ENCODE measurements at places on chromosomes 16 and 17.

DNA sequence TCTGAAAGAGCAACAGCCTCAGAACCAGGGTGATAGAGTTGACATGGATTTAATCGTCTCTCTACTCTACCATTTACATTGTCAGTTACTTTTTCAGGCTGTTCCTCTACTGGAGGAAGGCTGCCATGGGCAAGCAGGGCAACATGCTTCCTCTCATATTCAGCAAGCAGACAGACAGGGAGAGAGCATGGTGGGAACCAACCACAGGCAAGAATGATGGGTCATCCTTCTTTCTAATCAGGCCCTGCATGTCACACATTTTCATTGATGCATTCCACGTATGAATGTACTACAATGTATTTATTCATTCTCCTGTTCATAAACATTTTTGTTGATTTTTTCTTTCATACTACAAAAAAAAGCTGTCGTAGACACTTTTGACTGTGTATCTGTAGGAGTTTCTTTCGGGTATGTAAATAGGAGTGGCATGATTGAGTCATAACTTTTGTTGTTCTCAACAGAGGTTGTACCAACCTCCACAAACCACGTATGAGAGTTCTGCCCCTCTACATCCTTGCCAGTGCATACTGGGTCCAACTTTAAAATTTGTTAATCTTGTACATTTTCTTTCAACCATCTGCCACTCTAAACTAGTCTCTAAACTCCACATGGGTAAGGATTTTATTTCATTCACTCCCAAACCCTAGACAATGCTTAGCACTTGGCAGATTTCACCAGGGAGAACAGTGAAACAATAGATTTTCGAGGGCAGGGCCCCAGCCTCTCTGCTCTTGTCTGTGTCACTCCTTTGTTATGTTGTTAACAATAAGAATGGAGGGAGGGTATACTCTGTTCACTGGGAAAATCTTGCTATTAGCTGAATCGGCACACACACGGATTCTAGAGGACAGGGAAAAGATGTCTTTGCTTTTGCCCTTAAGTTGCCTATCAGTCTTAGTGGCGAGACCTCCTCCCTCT is 58.7 kb downstream of the CMC2 start:
- DNase-seq, result no peak

- no peak for DNase-seq
Observed at GRCh38 chr16:69937465-69937951, 13.6 kb upstream of the CLEC18A start.

GRCh38 chr16:62831235-62831850 is 795.1 kb upstream of the CDH8 start:
- no peak for DNase-seq

GRCh38 chr17:29958947-29959657 is 17.7 kb downstream of the EFCAB5 start:
- DNase-seq, result no peak

DNA sequence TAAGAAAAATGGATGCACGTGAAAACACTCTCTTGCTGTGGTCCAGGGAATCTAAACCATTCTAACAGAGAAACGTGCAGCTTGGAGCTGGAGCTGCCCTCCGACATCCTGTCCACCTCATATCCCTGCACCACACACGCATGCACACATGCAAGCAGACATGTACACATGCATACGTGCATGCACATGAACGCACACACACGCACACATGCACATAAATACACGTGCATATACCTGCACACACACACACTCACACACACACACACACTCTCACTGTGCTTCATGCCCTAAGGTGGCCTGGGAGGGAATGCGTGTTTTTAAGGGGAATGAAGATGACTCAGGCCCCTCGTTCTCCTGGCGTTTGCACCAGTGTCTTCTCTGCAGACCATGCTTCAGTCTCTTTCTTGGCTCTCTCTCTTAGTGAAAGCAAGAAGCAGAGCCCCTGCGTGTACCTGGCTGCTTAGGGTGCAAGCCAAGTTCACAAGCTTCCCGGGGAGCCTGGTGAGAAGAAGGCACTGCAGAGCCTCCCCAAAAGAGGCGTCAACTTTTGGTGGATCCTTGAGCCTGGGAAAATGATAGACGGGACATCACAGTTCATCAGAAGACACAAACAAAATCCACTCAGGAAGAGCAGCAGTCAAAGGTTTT is 72.8 kb downstream of the GOSR1 start:
- DNase-seq, result no peak

GRCh38 chr17:12180644-12181261 is 160.1 kb downstream of the MAP2K4 start:
- peak; percentile 48 for DNase-seq

GRCh38 chr16:17557949-17558348 is 87.2 kb upstream of the XYLT1 start:
- DNase-seq, result no peak

- no peak for DNase-seq
Observed at GRCh38 chr17:38893607-38894006, 23.7 kb downstream of the LASP1 start.

- DNase-seq, result peak; percentile 12
Observed at GRCh38 chr17:36849871-36850348, 87.4 kb upstream of the LHX1 start.

DNA sequence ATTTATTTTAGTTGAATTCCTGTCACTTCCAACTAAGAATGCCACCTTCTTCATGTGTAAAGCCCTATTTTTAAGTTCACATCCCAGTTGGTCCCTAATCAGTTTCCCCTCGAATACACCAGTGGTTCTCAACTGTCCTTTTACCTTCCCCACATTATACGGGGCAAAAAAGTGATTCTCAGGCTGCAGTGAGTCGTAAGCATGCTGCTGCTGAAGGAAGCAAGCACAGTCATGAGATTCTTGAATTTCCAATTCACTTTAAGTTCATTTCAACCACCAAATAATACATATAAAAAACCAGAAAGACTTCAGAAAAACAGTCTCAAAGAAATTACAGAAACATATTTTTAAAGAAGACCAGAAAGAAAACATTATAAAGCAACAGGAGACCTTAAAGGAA is 47.9 kb downstream of the UBE2G1 start:
- no peak for DNase-seq

DNA sequence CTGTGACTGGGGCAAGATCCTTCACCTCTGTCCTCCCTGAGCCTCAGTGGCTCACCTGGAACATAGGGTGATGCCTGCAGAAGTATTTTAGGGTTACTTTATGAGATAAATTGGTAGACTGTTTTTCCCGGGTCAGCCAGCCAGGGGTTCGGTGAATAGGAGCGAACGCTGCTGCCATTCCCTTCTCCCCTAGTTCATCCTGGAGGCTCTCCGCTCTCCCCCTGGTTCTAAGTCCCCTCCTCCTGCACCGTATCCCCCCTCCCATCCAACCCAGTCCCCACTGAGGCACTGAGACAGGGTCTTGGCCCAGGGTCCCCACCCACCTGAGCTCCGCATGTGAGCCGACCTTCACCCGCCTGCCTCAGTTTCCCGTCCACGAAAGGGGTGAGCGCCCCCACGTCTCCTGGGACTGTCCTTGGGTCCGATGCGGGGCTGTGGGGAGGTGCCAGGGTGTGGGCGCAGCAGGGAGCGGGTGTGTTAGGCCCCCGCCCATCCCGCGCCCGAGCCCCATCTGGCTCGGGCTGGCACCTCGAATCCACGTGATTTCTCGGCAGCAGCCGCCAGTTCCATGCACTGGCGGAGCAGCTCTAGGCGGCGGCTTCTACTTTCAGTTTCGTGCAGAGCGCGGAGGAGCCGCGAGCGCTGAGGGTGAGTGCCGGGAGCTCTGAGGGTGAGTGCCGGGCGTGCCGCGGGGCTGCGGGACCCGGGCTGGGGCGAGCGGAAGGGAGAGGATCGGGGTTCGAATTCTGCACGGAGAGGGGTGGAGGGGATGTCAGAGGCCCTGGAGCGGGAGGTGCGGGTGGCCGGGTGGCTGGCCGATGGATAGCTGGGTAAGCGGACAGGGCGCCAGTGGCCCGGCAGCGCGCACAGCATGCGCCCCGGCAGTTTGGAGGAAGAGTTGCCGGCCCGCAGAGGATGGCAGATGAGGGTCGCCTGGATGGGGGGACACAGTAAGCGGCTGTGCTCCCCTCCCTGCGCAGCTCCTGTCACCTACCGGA is at the start of gene NLRC5:
NLRC5 (plus strand) TSS at position 610 of the 998 bp plus-strand sequence. CDS start 31,156 bp downstream, outside the sequence.
- DNase-seq, result peak; percentile 58

- DNase-seq, result no peak
Observed at GRCh38 chr16:22324787-22325597, 27.8 kb downstream of the POLR3E start.

GRCh38 chr17:66152756-66153155 is 39.2 kb downstream of the CEP112 start:
- no peak for DNase-seq

- DNase-seq, result no peak
Observed at GRCh38 chr17:28725660-28726225, 290 bp downstream of the TLCD1 start.

DNA sequence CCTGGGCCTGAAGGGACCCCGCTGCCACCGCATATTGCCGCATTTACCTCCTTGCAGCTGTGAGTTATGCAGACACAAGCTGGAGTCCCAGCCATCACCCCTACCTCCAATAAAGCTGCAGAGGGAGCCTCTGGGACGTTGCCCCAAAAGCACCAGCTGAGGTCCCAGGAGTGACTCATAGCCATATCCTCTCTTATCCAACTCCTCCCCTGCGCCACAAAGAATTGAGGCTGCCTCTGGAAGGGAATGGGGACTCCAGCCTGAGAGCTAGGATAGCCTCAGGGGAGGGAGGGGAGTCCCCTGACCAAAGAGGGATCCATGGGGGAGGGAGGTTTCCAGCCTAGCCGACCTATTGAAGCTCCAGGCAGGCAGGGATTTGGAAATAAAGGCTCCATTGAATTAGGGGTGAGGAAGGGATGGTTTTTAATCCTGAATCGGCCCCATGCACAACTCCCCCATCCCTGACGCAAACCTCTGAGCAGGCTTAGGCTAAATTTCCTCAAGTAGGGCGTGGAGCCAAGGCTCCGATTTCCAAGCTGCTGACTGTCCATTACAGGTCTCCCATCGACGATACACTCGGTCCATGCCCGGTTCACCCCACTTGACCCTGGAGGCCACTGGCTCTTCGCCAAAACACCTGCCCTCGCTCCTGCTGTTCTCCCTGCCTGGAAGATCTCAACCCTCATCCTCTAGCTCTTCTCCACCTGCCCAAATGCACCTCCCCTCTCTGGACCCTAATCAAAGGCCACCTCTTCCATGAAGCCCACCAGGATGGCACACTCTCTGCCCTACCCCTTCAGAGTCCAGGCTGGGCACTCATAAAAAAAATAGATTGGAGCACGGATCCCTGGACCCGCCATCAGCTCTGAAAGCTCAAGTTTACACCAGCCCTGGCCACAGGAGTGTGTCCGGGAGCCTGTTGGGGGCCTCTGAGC is 27.5 kb downstream of the PIMREG start:
- DNase-seq, result peak; percentile 16

DNA sequence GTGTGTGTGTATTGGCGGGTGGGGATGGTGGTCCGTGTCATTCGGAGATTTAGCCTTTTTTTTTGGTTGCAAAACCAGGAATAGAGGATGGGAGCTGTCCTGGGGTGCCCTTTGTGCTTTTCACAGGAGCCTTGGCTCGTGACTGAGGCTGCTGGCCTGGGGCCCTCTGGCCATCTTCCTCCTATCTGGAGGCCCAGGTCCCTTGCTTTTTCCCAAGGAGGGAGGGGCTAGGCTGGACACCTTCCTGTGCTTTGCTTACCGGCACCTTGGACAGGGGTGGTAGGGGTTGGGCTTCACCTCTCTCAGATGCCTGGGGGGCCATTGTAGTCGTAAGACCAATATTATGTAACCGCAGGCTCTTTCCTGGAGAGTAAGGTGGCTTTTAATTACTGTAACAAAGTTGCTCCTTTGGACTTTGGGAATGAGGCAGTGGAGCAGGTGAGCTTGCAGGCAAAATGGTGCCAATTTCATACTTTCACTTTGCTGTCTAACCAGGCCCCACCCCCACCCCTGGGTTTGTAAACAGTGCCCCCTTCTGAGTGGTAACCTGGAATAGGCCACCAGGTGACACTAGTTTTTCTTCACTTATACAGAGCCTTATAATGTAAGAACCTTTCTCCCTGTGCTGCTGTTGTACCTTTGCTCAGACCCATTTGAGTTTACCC is 1.2 kb downstream of the DYNLL2 start:
- DNase-seq, result no peak

- DNase-seq, result peak; percentile 90
Observed at GRCh38 chr16:31472709-31473203, 804 bp downstream of the TGFB1I1 start.

DNA sequence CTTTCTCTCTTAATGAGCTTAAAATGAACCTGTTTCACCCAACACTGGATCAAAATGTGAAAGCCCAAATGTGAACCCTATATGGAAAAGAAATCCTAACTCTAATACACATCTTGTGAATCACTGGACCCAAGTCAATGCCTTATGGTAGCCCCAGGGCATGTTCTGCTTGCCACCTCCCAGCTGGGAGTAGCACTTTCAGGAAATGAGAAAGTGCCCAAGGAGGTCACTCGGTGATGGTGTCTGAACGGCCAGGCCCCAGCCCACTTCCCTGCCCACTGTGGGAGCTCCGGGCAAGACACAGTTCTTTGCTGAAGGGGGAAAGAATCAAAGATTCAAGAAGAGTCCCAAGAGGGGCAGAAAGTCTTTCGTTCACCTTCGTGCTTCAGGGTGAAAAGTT is 46.1 kb downstream of the GTF3C1 start:
- no peak for DNase-seq

- DNase-seq, result no peak
Observed at GRCh38 chr17:60169921-60170817, 20.4 kb downstream of the CA4 start.

GRCh38 chr17:45073414-45074070 is 12.4 kb downstream of the NMT1 start:
- DNase-seq, result peak; percentile 97

DNA sequence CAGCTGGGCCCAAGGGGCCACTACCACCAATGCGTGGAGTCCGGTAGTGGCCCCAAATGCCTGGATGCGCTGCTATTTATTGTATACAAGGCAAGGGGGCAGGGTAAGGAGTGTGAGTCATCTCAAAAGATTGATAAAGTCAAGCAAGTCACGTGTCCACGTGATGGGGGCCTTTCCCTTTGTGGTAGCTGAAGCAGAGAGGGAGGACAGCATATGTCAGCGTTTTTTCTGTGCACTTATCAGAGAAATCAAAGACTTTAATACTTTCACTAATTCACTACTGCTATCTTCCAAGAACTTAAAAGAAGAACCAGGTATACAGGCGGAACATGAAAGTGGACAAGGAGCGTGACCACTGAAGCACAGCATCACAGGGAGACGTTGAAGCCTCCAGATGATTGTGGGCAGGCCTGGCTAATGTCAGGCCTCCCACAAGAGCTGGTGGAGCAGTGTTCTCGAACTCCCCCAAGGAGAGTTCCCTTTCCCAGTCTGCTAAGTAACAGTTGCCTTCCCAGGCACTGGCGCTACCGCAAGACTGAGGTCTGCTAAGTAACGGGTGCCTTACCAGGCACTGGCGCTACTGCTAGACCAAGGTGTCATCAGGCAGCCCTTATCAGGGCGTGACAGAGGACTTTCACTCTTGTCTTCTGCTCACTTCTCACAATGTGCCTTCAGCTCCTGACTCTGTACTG is 10.8 kb upstream of the ASB16 start:
- DNase-seq, result no peak

- no peak for DNase-seq
Observed at GRCh38 chr16:85046931-85047866, 19.6 kb downstream of the KIAA0513 start.

GRCh38 chr16:52350031-52350642 is 196.8 kb downstream of the TOX3 start:
- DNase-seq, result no peak

All from fibroblast of the conjunctiva (primary cell).